ENCODE measurements at places on chromosomes 6 and 20. TPM values are rescaled to one million over a fixed set of nuclear protein-coding genes. Genes with fewer than 3 reads are reported as not detected.

- peaks cover 17% of the 10 kb centered on the region for H3K27me3 ChIP-seq
- H3K4me1 ChIP-seq = no peaks in the 10 kb centered on the region
- peak within 1 kb of the TSS; percentile 71 for H3K4me3 ChIP-seq
- H3K27ac ChIP-seq = no peak within 1 kb of the TSS
Observed at GRCh38 chr6:116764961-116765841, at the start of gene FAM162B. Gene FAM162B, minus strand, starts transcription at chr6:116765719. Its CDS starts 143 bp downstream, at chr6:116765576.

DNA sequence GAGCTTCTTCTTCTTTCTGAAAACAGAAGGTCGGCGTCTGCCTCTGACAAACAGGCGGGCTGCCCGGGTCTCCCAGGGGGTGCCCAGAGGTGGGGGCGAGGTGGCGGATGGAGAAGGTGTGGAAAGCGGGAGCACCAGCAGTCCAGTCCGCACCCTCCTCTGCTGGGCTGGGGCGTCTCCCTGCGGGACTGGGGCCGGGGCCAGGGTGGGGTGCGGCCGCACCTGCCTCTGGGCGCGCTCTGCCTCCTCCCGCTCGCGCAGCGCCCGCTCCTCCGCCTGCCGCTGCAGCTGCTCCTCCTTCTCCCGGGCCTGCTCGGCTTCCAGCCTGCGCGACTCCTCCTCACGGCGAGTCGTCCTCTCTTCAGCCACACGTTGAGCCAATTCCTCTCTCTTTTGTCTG is 71.1 kb upstream of the BCLAF1 start:
- H3K27me3 ChIP-seq = no peaks in the 10 kb centered on the region
- peaks cover 59% of the 10 kb centered on the region for H3K36me3 ChIP-seq

GRCh38 chr6:73050706-73051105 is 174.6 kb downstream of the KHDC1L start:
- H3K4me3 ChIP-seq = no peak overlapping the region
- no peaks in the 10 kb centered on the region for H3K36me3 ChIP-seq
- H3K4me1 ChIP-seq = no peaks in the 10 kb centered on the region
- H3K27me3 ChIP-seq = no peaks in the 10 kb centered on the region

DNA sequence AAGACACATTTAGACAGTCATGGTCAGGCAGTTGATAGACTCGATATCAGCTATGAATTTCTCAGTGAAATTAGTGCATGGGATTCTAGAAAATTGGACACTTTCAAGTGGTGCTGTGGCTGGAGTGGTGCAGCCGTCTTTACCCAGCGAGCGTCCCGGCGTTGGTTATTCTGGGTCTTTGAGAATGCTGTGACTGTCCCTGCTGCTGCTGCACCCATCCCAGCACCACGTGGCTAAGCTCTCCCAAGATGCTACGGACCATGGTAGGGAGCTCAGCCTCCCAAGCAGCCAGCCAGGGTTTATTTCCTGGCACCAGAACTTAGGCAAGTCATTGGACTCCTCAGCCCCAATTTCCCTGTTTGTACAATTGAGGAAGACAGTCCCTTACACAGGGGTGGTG is 147.2 kb upstream of the RPS6KA2 start:
- H3K27me3 ChIP-seq = no peaks in the 10 kb centered on the region
- no peaks in the 10 kb centered on the region for H3K36me3 ChIP-seq
- H3K4me3 ChIP-seq = no peak overlapping the region
- H3K4me1 ChIP-seq = peaks cover 2% of the 10 kb centered on the region
- DNase-seq = no peak

- DNase-seq = no peak
- H3K4me1 ChIP-seq = no peaks in the 10 kb centered on the region
- H3K27ac ChIP-seq = no peak overlapping the region
- H3K4me3 ChIP-seq = no peak overlapping the region
- no peaks in the 10 kb centered on the region for H3K36me3 ChIP-seq
- H3K27me3 ChIP-seq = no peaks in the 10 kb centered on the region
Observed at GRCh38 chr20:6231556-6231955, 108.7 kb upstream of the FERMT1 start.

GRCh38 chr6:140264431-140264830 is 890.0 kb upstream of the CITED2 start:
- no peaks in the 10 kb centered on the region for H3K4me1 ChIP-seq
- no peak overlapping the region for H3K27ac ChIP-seq
- H3K4me3 ChIP-seq = no peak overlapping the region
- peaks cover 39% of the 10 kb centered on the region for H3K36me3 ChIP-seq

DNA sequence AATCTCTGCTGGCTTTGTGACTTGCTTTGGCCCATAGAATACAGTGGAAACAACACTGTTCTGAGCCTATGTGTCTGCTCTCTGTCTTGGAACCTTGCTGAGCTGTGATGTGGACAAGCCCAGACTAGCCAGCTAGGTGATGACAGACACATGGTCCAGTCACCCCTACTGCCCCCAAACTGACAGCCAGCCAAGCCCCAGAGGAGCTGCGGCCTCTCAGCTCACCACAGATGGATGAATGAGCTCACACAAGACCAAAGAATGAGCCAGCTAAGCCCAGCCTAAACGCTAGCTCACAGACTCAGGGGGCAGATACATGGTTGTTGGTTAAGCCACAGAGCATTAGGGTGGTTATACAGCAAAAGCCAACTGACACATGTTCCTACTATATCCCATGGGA is 4.1 kb downstream of the AARS2 start:
- no peak overlapping the region for H3K27ac ChIP-seq
- peaks cover 2% of the 10 kb centered on the region for H3K27me3 ChIP-seq
- H3K4me3 ChIP-seq = no peak overlapping the region
- DNase-seq = no peak

DNA sequence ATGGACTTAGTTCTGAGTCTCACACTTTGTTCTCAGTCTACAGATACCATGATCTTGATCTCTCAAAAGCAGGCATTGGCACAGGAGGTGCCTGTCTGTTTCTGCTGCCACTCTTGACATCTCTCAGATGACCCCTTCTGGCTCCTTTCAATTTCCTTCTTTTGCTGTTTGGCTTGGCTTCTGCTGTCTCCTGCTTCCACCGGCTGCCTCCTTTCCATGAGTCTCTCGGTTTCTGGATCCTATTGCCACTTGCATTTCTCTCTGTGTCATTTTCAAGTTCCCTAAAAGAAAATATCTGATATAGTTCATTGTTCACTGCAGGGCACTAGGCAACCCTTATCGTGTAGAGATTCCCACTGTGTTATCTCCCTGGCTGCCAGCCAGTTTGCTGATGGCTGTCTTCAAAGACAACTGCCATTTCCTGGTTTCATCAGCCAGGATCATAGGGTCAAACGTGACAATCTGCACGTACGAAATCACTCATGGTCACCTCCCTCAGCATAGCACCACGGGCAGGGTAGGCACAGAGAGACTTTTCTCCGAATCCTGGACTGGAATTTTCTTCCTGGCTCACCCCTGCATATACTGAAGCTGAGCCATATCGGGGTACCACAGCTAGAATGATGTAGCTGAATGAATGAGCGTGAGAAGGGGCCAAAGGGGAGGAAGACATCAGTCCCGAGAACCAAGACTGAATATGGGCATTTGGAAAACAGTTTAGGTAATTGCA is 144.6 kb upstream of the TMEM170B start:
- H3K27me3 ChIP-seq = no peaks in the 10 kb centered on the region
- H3K36me3 ChIP-seq = no peaks in the 10 kb centered on the region
- DNase-seq = no peak
- no peak overlapping the region for H3K4me3 ChIP-seq
- no peaks in the 10 kb centered on the region for H3K4me1 ChIP-seq
- H3K27ac ChIP-seq = no peak overlapping the region

DNA sequence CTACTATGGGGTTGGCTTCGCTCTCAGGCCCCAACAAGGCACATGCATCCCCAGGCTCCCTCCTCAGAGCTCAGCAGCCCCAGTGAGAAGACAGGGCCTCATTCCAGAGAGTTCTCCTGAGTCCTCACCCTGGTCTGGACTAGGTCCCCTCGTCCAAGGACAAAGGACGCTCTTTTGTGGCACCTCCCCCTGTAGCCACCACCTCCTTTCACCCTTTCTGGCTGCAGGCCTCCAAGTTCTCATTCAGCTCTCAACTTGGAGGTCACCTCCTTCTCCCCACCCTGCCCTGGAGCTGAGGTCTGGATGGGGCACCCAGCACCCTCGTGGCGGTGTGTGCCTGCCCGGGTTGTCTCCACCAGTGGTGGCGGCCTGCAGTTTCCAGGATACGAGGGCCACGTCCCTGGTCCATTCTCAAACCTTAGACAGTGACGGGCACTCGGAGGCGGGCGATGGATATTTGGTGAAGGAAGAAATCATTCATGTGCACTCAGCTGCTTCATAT is 2.5 kb downstream of the UNC93A start:
- H3K27ac ChIP-seq = no peak overlapping the region
- H3K27me3 ChIP-seq = no peaks in the 10 kb centered on the region
- peaks cover 3% of the 10 kb centered on the region for H3K4me1 ChIP-seq
- H3K4me3 ChIP-seq = no peak overlapping the region

- no peak for DNase-seq
- peaks cover 1% of the 10 kb centered on the region for H3K4me1 ChIP-seq
- no peaks in the 10 kb centered on the region for H3K27me3 ChIP-seq
- no peak overlapping the region for H3K4me3 ChIP-seq
- H3K36me3 ChIP-seq = no peaks in the 10 kb centered on the region
- H3K27ac ChIP-seq = no peak overlapping the region
Observed at GRCh38 chr6:105786449-105786848, 299.7 kb upstream of the PRDM1 start.

GRCh38 chr6:65123521-65123920 is 583.5 kb downstream of the EYS start:
- H3K27me3 ChIP-seq = no peaks in the 10 kb centered on the region
- H3K4me1 ChIP-seq = no peaks in the 10 kb centered on the region
- no peaks in the 10 kb centered on the region for H3K36me3 ChIP-seq
- no peak overlapping the region for H3K27ac ChIP-seq
- H3K4me3 ChIP-seq = no peak overlapping the region

DNA sequence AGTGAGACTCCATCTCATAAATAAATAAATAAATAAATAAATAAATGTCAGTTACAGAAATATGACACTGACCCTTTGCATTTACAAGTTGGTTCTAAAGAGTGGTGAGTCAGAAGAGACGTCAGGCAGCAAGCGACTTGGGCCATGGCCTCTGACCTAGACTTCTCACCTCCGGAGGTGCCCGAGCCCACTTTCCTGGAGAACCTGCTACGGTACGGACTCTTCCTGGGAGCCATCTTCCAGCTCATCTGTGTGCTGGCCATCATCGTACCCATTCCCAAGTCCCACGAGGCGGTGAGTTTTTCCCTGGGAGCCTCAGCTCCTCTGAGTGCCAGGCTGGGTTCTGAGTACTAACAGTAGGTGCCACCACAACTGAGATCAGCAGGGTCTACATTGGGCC is 11.7 kb downstream of the MANBAL start:
- no peaks in the 10 kb centered on the region for H3K27me3 ChIP-seq
- no peak overlapping the region for H3K27ac ChIP-seq
- no peak for DNase-seq

SLC32A1 gene
- 0.24 TPM for total RNA-seq

HLA-B gene
- total RNA-seq = 70.7 TPM

DOK5 gene
- 4.5 TPM for total RNA-seq

CFAP61 gene
- total RNA-seq = 0.44 TPM

LRP11 gene
- total RNA-seq = 15.6 TPM
